ENCODE measurements at places on chromosomes 16 and 17.

DNA sequence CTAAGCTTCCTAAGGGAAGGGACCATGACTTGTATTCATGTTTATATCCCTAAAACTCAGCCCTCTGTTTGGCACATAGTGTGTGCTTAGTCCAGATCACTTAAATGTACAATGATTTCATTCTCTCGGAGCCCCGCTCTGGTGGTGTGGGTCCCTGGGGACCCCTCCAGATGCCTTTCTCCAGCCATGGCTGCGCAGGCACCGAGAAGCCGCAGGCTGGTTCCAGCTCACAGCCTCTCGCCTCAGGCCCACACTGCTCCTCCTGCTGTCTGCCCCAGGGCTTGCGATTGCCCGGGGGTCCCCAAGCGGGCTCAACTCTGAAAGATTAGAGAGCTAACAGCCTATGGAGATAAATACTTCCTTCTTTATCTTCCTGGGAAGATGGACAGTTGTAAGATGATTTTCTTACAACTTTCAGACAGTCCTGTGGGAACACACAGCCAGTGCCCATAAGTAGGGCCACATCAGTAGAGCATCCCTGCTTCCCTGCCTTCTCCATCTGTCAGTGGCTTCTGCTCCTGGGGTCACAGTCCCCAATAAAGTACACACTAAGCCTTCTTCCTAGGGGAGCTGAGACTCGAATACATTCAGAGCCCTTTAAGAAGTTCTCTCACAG lies 66.2 kb downstream of the CENPV start:
- no peaks in the 10 kb centered on the region for H3K36me3 ChIP-seq
- peak overlapping the region; percentile 48 for H3K4me3 ChIP-seq
- H3K4me1 ChIP-seq: peaks cover 39% of the 10 kb centered on the region

DNA sequence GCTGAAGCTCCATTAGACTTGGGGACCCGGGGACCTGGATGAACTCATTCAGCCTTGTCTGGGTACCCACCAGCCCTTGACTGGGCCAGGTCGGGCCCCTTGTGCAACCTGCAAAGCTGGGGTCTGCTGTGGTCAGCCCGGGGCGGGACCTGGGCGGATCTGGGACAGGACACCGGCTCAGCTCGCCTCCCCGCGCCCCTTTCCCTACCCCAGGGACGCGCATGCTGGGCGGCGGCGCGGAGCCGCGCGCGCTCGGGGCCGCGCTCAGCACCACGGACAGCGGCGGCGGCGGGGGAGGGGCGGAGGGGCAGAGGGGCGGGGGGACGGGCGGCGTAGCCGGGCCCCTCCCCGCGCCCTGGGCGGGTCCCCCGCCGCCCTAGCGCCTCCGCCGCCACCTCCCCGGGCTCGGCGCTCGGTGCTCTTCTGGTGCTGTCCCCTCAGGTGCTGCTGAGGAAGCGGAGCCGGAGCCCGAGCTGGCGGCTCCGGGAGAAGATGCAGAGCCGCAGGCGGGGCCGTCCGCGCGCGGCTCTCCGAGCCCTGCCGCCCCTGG lies 7.4 kb downstream of the ACD start:
- peaks cover 25% of the 10 kb centered on the region for H3K27me3 ChIP-seq
- peak overlapping the region; percentile 43 for H3K4me3 ChIP-seq
- H3K36me3 ChIP-seq: peaks cover 6% of the 10 kb centered on the region

DNA sequence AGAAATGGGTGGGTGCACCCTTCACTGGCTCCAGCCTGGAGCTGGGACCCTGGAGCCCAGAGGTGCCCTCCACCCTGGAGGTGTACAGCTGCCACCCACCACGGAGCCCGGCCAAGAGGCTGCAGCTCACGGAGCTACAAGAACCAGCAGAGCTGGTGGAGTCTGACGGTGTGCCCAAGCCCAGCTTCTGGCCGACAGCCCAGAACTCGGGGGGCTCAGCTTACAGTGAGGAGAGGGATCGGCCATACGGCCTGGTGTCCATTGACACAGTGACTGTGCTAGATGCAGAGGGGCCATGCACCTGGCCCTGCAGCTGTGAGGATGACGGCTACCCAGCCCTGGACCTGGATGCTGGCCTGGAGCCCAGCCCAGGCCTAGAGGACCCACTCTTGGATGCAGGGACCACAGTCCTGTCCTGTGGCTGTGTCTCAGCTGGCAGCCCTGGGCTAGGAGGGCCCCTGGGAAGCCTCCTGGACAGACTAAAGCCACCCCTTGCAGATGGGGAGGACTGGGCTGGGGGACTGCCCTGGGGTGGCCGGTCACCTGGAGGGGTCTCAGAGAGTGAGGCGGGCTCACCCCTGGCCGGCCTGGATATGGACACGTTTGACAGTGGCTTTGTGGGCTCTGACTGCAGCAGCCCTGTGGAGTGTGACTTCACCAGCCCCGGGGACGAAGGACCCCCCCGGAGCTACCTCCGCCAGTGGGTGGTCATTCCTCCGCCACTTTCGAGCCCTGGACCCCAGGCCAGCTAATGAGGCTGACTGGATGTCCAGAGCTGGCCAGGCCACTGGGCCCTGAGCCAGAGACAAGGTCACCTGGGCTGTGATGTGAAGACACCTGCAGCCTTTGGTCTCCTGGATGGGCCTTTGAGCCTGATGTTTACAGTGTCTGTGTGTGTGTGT lies 46.8 kb downstream of the IL21R start:
- no peak overlapping the region for H3K27ac ChIP-seq
- H3K36me3 ChIP-seq: no peaks in the 10 kb centered on the region
- no peaks in the 10 kb centered on the region for H3K27me3 ChIP-seq
- no peaks in the 10 kb centered on the region for H3K4me1 ChIP-seq

GRCh38 chr16:83994087-83994486 lies 26.0 kb downstream of the NECAB2 start:
- no peaks in the 10 kb centered on the region for H3K27me3 ChIP-seq
- H3K36me3 ChIP-seq: no peaks in the 10 kb centered on the region
- no peaks in the 10 kb centered on the region for H3K4me1 ChIP-seq
- no peak overlapping the region for H3K4me3 ChIP-seq
- no peak for DNase-seq
- H3K27ac ChIP-seq: no peak overlapping the region

GRCh38 chr17:74758848-74759168 lies 10.4 kb downstream of the NHERF1 start:
- H3K36me3 ChIP-seq: no peaks in the 10 kb centered on the region
- H3K4me3 ChIP-seq: no peak overlapping the region
- no peaks in the 10 kb centered on the region for H3K27me3 ChIP-seq
- DNase-seq: no peak
- H3K27ac ChIP-seq: peak overlapping the region; percentile 34

- H3K4me3 ChIP-seq: no peak overlapping the region
- no peak overlapping the region for H3K27ac ChIP-seq
- no peak for DNase-seq
- no peaks in the 10 kb centered on the region for H3K36me3 ChIP-seq
- no peaks in the 10 kb centered on the region for H3K4me1 ChIP-seq
- no peaks in the 10 kb centered on the region for H3K27me3 ChIP-seq
These were observed 7.3 kb downstream of the KIF18B start for GRCh38 chr17:44940317-44940716.

DNA sequence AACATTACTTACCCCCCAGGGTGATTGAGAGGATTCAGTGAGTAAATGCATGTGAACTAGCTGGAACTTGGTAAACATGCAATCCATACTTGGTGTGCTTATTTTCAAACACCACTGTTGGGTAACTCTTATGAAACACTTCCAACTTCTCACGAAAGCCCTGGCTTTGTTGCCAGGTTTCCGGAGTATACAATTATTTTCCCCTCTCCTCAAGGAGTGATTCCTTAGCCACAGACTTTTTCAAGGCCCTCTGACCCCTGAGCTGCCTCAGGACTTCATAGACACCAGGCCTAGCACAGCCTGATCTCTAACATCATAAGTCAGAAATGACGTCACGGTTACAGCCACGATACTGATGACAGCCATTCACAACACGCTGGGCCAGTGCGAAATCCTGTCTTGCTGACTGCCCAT lies 27.6 kb downstream of the HSD17B2 start:
- no peak overlapping the region for H3K27ac ChIP-seq
- no peak overlapping the region for H3K4me3 ChIP-seq
- no peaks in the 10 kb centered on the region for H3K4me1 ChIP-seq
- DNase-seq: no peak
- no peaks in the 10 kb centered on the region for H3K36me3 ChIP-seq
- H3K27me3 ChIP-seq: no peaks in the 10 kb centered on the region

DNA sequence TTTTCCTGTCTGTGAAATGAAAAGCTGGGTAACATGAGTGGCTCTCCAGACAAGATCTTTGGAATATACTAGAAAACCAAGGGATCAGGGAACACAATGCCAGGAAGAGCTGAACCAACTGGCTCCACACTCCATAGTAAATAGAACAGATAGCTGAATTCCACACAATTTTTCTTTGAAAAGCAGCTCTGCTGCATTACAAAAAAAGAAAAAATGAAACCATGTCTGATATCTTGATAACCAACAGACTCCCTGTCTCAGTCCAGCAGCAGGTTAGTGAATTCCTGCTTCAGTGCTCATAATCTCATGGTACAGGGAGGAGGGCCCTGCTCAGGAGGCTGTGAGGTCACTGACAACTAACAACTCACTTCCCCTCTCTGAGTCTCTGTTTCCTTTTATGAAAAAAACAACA lies 97.1 kb downstream of the CDH11 start:
- no peaks in the 10 kb centered on the region for H3K4me1 ChIP-seq
- DNase-seq: no peak
- no peaks in the 10 kb centered on the region for H3K27me3 ChIP-seq
- no peaks in the 10 kb centered on the region for H3K36me3 ChIP-seq

DNA sequence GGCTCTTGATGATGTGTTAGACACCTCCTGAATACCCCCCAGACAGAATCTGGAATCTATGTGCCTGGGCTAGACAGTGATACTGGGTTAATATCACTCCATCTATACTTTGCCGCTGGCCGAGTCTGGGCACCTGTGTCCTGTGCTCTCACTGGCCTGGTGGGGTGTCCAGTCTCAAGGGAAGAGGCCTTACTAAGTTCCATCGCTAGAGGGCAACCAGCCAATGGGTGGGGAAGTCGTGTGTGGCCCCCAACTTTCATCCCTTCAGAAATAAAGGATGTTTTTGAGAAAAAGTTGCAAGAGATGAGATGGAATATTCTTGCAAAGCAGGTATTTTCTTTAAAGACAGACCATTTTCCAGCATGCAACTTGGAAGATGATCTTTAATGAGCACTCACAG lies 1.6 kb upstream of the GLP2R start:
- DNase-seq: no peak
- no peaks in the 10 kb centered on the region for H3K27me3 ChIP-seq
- no peaks in the 10 kb centered on the region for H3K36me3 ChIP-seq
- no peak overlapping the region for H3K27ac ChIP-seq
- H3K4me3 ChIP-seq: no peak overlapping the region

- DNase-seq: peak; percentile 85
- peaks cover 46% of the 10 kb centered on the region for H3K4me1 ChIP-seq
- no peak overlapping the region for H3K4me3 ChIP-seq
- no peaks in the 10 kb centered on the region for H3K27me3 ChIP-seq
- peak overlapping the region; percentile 78 for H3K27ac ChIP-seq
- no peaks in the 10 kb centered on the region for H3K36me3 ChIP-seq
These were observed 52.1 kb downstream of the CUEDC1 start for GRCh38 chr17:57902800-57903759.
